NCI-H2029 (cell line): ENCODE measurements at places on chromosomes 1 and 21.

GRCh38 chr1:14607295-14607694, 8.8 kb downstream of the KAZN start:
- no peak for DNase-seq

GRCh38 chr1:1989789-1990188, 13.8 kb downstream of the CFAP74 start:
- no peak for DNase-seq

GRCh38 chr1:11559591-11559970, 80.6 kb downstream of the DISP3 start:
- no peak for DNase-seq

DNA sequence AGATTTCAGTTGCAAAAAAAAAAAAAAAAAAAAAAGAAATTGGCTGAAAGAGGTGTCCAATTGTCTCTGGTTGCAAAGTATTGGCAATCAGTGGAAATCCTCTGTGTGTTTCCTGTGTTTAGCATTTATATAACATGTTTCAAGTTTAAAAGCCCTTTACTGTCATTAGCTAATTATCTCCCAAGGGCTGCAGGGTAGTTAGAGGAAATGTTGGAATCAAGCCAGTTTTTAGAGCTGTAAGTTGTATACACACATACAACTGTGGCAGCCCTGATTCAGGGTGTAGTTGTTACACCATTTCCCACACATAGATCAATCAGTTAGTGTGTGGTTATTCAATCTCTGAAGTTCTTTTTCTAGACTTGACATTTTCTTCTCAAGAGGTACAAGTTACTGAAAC, 8.9 kb upstream of the ZNF326 start:
- peak; percentile 17 for DNase-seq

- no peak for DNase-seq
Observed at GRCh38 chr1:110555807-110556470, 37.0 kb upstream of the KCNA10 start.

DNA sequence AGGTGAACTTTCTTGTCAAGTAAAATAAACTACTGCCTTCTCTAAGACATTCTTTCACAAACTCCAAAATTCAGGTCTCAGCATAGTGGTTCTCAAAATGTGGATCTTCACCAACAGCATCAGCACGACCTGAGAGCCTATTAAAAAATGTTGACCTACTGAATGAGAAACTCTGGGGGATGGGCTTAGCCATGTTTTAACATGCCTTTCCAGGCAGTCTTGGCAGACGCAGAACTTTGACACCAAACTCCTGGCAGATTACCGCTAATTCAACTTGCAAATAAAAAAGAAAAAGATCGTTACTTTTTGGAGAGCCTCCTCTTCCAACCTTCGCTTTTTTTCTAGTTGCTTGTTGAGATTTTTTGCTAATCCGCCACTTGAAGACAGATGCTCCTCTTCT, 35.1 kb downstream of the ARHGAP29 start:
- DNase-seq, result no peak

- DNase-seq, result no peak
Observed at GRCh38 chr1:65196926-65197325, 48.9 kb downstream of the AK4 start.

DNA sequence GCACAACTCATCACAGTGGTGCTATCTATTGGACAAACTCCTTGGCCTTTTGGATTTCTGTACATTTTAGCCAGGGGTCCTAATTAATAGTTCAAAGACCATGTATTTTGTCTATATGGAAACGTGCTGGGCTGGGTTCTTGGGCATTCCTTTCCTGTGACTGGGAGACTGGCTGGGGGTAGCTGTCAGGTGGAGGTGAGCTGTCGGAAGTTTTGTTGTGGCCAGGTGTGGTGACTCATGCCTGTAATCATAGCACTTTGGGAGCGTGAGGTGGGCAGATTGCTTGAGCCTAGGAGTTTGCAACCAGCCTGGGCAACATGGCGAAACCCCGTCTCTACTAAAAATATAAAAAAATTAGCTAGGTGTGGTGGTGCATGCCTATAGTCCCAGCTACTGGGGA, 392.4 kb downstream of the RPS6KC1 start:
- no peak for DNase-seq

DNA sequence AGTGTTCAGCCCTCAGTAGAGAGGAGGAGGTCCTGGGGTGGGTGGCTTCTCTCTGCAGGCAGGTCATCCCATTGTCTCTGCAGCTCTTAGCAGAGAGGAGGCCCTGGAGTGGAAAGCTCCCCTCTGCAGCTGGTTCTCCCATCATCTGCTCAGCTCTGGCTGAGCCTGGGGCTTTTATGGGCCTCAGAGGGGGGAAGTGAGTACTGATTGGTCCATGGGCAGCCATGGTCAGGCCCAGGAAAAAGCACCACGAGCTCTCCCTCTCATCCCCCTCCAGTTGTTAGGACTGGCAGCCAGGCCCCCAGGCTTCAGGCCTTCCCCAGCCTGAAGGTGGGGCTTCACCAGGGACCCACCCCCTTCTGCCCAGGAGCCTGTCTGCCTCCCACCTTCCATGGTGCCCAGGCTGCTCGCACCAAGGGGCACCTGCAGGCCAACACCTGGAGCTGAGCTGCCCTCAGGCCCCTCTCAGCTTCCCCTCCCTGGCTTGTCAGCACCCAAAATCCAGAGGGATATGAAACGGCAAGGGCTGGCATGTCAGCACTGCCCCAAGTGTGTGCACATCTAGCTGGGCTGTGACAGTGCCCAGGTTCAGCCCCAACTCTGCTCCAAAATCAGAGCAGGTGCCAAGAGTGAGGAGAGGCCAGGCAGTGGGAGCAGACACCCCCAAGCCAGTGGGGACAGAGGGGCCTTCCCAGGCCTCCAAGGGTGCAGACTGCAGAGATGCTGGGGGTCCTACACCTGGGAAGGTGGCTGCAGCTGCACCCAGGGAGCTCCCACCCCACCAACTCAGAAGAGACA, 449.0 kb downstream of the MATN1 start:
- no peak for DNase-seq

DNA sequence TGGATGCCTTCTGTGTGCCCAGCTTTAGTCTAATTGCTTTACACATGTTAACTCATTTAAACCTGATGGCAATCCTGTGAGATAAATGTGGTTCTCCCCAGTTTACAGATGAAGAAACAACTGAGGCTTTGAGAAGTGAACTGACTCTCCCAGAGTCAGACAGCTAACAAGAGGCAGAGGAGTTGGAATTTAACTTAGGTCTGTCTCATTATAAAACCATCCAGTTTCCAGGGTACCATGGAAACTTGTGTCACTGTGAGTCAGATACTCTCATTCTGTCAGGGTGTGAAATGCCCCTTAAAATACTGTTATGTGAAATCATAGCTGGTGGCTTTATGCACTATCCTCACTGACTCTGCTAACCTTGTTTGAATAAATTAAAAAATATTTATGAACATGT, 206.6 kb downstream of the PBX1 start:
- DNase-seq, result no peak

- no peak for DNase-seq
Observed at GRCh38 chr1:59688976-59689375, 125.8 kb upstream of the HOOK1 start.

GRCh38 chr1:181257117-181257516, 168.6 kb downstream of the IER5 start:
- no peak for DNase-seq

GRCh38 chr1:76141929-76142328, 67.4 kb downstream of the ST6GALNAC3 start:
- DNase-seq, result no peak

GRCh38 chr1:223290397-223290796, 73.6 kb downstream of the SUSD4 start:
- no peak for DNase-seq

- DNase-seq, result no peak
Observed at GRCh38 chr1:33863779-33864178, at the start of gene HMGB4. HMGB4 (plus strand) TSS chr1:33864079; CDS start chr1:33864192, 113 bp downstream.

DNA sequence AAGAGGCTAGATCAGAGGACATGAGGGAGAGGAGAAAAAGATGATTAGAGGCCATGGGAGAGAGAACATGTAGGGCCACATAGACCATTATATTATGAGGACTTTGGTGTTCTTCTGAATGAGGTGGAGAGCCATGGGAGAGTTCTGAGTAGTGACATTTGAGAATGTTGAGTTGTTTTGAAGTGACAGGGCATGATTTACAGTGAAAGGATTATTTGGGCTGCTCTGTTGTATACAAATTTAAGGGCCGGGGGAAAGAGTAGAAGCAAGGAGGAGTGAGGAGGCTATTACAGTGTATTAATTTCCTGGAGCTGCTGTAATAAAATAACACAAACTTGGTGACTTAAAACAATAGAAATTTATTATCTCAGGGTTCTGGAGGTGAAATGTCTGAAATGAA, 102.5 kb upstream of the RGS4 start:
- no peak for DNase-seq

GRCh38 chr1:154778275-154778674, 91.8 kb downstream of the KCNN3 start:
- DNase-seq, result no peak

DNA sequence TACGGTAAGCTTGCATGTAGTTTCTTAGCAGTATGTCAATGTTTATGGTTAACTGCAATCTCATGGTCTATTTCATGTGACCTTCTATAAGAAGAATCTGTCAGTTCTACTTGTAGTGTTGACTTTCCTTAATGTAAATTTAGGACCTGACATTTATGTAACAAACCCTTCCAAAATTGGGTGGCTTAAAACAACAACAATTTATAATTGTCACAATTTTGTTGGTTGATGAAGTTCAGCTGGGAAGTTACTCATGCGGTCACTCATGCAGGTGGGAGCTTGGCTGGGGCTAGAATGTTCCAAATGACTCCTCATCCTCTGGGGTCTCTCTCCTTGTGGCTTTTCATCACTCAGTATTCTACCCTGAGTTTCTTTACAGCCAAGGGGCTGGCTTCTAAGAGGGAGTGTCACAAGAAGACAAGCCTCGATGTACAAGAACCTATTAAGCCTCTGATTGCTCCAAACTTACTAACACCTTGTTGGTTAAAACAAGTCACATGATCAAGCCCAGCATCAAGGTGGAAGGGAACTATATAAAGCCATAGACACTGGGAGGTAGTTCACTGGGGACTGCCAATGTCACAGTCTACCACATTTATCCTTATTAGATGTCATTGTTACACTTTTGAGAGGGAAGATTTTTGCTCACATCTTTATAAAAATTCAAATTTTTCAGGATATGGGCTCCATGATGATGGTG, 23.9 kb downstream of the CCN1 start:
- no peak for DNase-seq

- no peak for DNase-seq
Observed at GRCh38 chr1:36984026-36984425, 50.3 kb downstream of the GRIK3 start.

GRCh38 chr1:227733751-227734545, 1.2 kb downstream of the JMJD4 start:
- no peak for DNase-seq

- peak; percentile 50 for DNase-seq
Observed at GRCh38 chr1:86704972-86705664, 742 bp downstream of the SH3GLB1 start.

- no peak for DNase-seq
Observed at GRCh38 chr1:59678493-59679228, 136.1 kb upstream of the HOOK1 start.

DNA sequence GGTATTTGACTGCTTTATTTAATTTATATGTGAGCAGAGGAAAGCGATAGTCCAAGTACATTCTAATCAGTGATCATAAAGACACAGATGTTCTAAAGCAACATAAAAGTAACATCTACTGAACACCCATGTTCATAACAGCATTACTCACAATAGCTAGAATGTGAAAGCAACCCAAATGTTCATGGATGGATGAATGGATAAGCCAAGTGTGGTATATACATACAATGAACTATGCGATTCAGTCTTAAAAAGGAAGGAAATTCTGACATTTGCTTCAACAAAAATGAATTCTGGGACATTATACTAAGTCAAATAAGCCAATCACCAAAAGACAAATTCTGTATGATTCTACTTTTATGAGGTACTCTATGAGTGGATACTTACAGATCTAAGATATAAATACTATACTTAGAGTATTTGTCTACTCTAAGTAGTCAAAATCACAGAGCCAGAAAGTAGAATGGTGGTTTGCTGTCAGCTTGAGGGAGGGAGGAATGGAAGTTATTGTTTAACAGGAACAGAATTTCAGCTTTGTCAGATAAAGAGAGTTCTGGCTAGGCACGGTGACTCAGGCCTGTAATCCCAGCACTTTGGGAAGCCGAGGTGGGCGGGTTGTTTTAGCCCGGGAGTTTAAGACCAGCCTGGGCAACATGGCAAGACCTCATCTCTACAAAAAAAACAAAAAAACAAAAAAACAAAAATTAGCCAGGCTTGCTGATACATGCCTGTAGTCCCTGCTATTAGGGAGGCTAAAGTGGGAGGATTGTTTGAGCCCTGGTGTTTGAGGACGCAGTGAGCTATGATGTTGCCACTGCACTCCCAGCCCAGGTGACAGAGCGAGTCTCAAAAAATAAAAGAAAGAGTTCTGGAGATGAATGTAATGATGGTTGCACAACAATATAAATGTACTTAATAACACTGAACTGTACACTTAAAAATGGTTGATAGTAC, 79.7 kb upstream of the ARHGAP29 start:
- DNase-seq, result no peak

DNA sequence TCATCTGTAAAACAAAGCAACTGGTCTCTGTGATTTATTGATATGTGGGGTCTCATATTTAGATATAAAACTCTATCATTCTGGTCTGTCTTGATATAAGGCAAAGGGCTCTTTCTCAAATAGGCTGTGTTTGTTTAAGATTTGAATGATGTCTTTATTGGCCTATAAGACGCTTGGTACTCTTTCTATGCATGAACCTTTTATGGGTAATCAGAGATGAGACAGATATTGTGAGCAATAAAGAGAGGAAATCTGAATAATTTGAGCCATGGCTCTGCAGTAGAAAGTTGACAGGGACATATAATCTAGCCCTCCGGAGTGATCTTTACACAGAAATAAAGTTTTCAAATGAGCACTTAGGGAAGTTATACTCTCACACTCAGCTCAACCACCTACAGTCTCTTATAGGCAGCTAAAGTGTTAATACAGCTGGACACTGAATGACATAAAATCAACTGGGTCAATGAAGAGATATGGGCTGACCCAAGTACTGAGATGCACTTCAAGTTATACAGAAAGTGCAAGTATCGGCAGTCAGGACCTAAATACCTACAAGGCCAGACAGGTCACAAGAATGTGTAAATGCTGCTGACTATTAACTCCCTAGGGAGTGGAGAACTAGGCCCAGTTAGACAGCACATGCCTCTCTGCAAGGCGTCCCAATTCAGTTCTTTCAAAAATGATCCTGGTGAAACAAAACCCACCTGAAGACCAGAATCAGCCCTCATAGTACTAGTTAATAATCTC, 111.0 kb downstream of the PTPN14 start:
- DNase-seq, result no peak

GRCh38 chr1:236107121-236107907, 35.0 kb upstream of the GPR137B start:
- DNase-seq, result no peak
